ENCODE measurements at places on chromosomes 16 and 17.

- H3K4me1 ChIP-seq, result peaks cover 8% of the 10 kb centered on the region
- no peak overlapping the region for H3K27ac ChIP-seq
- H3K27me3 ChIP-seq, result no peaks in the 10 kb centered on the region
- H3K4me3 ChIP-seq, result no peak overlapping the region
- no peak for DNase-seq
Observed at GRCh38 chr16:88566158-88566557, 4.0 kb upstream of the ZC3H18 start.

DNA sequence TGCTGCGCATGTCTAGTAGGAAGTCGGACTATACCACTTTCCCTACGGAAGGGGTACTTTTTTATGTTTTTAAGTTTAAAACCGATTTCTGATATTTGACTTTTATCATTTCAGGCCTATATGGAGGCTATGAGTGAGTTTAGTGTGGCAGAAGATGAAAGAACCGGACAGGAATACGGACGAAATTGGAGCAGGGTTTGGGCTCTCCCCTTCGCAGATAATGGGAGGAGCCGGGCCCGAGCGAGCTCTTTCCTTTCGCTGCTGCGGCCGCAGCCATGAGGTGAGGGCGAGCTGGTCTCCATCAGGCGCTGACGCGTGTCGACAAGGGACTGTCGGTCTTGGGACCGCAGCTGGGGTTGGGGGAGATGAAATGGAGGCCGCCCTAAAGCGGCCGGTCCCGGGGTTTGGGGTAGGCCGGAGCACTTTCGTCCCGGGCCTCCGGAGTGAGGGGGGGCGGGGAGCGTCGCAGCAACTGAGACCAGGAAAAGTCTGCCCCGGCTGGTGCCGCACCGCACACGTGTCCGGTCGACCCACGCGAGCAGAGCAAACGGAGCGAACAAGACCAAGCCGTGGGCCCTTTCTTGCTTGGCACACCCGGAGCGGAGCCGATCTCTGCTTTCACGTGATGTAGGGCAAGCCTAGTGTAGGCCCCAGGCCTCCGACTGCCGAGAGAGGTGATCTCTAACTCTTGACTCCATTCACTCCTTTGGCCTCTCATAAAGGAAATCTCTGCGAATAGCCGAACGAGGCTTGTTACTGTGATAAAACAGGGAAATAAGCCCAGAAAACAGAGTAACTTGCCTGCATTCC, at the start of gene RPL19:
Gene RPL19 (plus strand): TSS at position 214 of the 810 bp plus-strand sequence. CDS start 62 bp downstream, at position 276.
- peak within 1 kb of the TSS; percentile 97 for H3K4me3 ChIP-seq
- DNase-seq, result peak; percentile 84
- H3K4me1 ChIP-seq, result peaks cover 31% of the 10 kb centered on the region
- H3K27ac ChIP-seq, result peak within 1 kb of the TSS; percentile 99
- peaks cover 26% of the 10 kb centered on the region for H3K36me3 ChIP-seq

GRCh38 chr17:82465023-82465603, 6.6 kb downstream of the NARF start:
- H3K27me3 ChIP-seq, result no peaks in the 10 kb centered on the region
- no peak for DNase-seq
- H3K36me3 ChIP-seq, result peaks cover 35% of the 10 kb centered on the region
- H3K4me3 ChIP-seq, result no peak overlapping the region
- no peak overlapping the region for H3K27ac ChIP-seq

DNA sequence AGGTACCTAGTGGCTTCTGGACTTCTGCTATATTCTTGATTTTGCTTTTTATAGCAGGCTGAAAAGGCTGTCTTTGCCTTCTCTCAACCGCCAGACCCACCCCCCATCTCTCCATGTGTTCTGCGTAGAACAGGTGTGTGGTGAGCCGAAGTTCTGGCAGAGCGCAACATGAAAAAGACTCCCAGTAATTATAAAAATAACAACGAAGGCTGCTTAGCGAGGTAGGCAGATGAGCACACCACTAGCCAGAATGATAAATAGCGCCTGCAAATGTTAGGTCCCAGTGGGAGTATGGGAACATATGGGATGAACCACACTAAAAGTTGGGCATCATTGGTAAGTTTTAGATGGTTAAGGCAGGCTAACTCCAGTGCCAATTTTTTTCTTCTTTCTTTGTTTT, 14.0 kb upstream of the RBFOX1 start:
- H3K36me3 ChIP-seq, result no peaks in the 10 kb centered on the region
- no peak overlapping the region for H3K4me3 ChIP-seq
- H3K27me3 ChIP-seq, result no peaks in the 10 kb centered on the region
- no peaks in the 10 kb centered on the region for H3K4me1 ChIP-seq
- H3K27ac ChIP-seq, result no peak overlapping the region
- no peak for DNase-seq

DNA sequence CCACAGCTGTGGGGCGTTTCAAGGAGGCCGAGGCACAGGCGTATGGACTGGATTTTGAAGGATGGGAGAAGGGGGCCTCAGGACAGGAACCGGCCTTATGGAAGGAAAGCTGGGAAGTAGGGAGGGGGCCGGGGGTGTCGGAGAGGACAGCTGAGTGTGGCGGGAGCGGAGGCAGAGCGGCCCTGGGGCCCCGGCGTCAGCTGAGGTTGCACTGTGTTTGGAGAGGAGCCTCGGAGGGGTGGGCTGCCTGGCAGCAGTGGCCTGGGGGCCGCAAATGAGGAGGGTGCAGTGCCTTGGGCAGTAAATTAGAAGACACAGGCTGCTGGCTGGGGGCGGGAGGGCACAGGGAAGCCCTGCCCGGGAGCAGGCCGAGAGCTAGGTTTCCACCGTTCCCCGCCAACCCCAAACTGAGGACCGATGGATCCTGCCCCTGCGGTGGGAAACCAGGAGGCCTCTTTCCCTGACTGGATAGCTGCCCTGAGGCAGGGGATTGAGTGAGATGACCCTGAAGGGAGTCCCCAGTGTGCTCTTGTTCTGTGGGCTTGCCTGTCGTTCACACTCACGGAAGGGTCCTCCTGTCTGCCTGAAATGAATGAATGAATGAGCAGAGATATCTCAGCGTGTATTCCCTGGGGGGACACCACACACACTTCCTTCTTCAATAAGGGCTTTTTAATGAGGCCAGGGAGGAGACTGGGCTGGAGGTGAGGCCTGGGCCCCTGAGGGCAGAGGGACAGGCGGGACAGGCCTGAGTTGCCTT, 18.4 kb downstream of the FOXJ1 start:
- H3K27ac ChIP-seq, result no peak overlapping the region
- no peaks in the 10 kb centered on the region for H3K36me3 ChIP-seq
- peaks cover 14% of the 10 kb centered on the region for H3K4me1 ChIP-seq
- H3K27me3 ChIP-seq, result peaks cover 2% of the 10 kb centered on the region

- peaks cover 9% of the 10 kb centered on the region for H3K36me3 ChIP-seq
- H3K27me3 ChIP-seq, result no peaks in the 10 kb centered on the region
- no peak for DNase-seq
- no peak overlapping the region for H3K4me3 ChIP-seq
Observed at GRCh38 chr17:63571632-63572310, 21.5 kb downstream of the DCAF7 start.

DNA sequence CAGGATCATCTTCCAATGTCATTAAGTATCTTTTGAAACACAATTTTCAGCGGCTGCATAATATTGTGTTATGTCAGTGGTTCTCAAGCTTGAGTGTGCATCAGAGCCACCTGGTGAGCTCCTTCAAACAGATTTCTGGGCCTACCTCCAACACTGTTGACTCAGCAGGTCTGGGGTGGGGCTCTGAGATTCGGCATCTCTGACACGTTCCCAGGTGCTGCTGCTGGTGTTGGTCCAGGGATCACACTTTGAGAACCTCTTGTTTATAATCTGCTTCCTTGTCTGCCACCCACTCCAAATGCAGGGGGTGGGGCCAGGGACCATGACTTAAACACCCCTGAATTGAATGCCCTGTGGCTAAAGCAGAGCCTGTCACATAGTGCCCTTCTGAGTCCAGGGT, 73.8 kb upstream of the HNF1B start:
- no peaks in the 10 kb centered on the region for H3K36me3 ChIP-seq
- H3K4me1 ChIP-seq, result peaks cover 13% of the 10 kb centered on the region
- no peak overlapping the region for H3K4me3 ChIP-seq

GRCh38 chr17:28711723-28712031, at the start of gene PROCA1:
Gene PROCA1 (minus strand): TSS chr17:28711888. CDS start chr17:28711660, 228 bp downstream.
- H3K36me3 ChIP-seq, result no peaks in the 10 kb centered on the region
- H3K4me1 ChIP-seq, result peaks cover 10% of the 10 kb centered on the region
- H3K27ac ChIP-seq, result peak within 1 kb of the TSS; percentile 95
- peak within 1 kb of the TSS; percentile 94 for H3K4me3 ChIP-seq

DNA sequence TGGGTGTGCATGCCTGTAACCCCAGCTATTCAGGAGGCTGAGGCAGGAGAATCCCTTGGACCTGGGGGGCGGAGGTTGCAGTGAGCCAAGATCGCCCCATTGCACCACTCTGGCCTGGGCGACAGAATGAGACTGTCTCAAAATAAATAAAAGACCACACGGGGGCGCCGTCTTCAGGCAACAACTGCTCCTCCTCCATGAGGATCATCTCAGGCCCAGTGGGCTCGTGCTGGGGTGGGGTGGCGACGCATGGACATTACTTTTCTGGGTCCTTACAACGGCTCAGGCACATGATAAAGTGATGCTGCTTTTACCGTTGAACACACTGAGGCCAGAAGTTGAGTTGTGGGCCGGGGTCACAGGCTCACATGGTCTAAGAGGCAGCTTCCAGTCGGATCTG, 56.2 kb downstream of the PRMT7 start:
- peak overlapping the region; percentile 90 for H3K27ac ChIP-seq
- H3K4me1 ChIP-seq, result peaks cover 47% of the 10 kb centered on the region
- no peak for DNase-seq
- no peaks in the 10 kb centered on the region for H3K27me3 ChIP-seq

DNA sequence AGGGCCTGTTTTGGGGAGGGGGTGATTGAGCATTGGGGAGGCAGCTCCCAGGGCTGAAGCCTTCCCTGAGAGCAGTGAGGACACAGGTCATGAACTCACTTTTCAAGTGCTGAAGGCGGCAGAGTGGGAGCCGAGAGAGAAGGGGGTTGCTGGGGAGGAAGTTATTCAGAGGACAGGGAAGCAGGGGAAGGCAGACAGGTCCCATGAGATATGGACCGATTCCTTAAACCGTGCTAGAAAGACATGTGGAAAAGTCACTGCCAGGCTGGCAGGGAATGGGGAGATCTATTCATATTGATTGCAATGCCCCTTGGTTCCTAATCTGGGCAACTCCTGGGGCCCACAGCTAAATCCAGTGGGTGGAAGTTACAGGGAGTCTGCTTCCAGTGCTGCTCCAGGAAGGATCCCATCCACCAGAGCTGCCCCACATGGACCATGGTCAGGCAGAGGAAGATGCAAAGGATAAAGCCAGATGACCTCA, 1.1 kb downstream of the CCL4 start:
- no peak for DNase-seq
- peaks cover 15% of the 10 kb centered on the region for H3K27me3 ChIP-seq
- H3K27ac ChIP-seq, result no peak overlapping the region

GRCh38 chr16:10312784-10313724, 72.8 kb upstream of the ATF7IP2 start:
- H3K36me3 ChIP-seq, result no peaks in the 10 kb centered on the region
- peaks cover 16% of the 10 kb centered on the region for H3K4me1 ChIP-seq
- H3K27me3 ChIP-seq, result no peaks in the 10 kb centered on the region
- no peak for DNase-seq

DNA sequence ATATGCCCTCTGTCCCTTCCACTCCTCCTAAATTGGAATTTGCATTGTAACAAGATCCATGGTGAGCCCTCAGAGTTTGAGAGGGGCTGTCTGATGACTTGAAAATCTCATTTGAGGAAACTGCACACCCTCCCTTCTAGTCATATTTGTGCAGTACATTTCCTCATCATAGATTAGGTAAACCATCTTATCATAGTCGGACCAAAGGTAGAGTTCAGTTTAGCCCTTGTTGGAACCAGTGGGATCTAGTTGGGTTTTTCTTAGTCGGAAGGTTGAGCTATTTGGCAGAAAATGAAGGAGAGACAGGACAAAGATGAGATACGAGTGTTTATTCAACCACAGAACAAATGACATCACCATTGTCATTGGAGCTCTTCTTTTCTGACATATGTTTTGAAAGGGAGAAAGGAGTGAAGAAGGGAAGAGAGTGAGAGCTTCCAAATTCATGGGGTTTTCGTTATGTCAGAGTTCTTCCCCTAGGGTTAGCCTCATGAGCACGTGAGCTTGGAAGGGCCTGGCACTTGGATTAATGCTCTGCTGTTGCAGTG, 15.8 kb upstream of the KRT20 start:
- no peaks in the 10 kb centered on the region for H3K36me3 ChIP-seq
- H3K27ac ChIP-seq, result no peak overlapping the region
- H3K4me1 ChIP-seq, result peaks cover 4% of the 10 kb centered on the region

DNA sequence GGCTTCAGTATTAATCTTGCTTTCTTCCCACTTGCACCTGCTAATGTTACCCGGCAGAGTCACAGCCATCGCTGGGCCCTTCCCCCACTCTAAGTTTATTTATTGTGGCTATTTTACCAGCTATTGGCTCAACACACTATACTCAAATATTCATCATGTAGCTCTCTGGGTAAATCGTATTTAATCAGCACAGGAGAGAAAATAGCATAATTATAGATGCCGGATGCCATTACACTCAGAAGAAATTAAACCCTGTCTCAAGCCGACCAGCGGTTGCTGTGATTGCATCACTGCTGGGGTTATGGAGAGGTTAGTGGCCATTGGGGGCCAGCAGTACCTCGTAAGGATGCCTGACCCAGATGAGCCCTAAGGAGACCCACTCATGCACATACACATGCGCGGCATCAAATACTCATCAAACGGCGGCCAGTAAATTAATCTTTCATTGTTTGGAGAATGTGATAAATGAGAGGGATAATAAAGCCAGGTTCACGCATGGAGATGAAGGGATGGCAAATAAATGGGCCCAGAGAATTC, 269.5 kb upstream of the ZFHX3 start:
- no peaks in the 10 kb centered on the region for H3K36me3 ChIP-seq
- H3K4me1 ChIP-seq, result peaks cover 7% of the 10 kb centered on the region
- H3K27ac ChIP-seq, result no peak overlapping the region
- DNase-seq, result no peak

DNA sequence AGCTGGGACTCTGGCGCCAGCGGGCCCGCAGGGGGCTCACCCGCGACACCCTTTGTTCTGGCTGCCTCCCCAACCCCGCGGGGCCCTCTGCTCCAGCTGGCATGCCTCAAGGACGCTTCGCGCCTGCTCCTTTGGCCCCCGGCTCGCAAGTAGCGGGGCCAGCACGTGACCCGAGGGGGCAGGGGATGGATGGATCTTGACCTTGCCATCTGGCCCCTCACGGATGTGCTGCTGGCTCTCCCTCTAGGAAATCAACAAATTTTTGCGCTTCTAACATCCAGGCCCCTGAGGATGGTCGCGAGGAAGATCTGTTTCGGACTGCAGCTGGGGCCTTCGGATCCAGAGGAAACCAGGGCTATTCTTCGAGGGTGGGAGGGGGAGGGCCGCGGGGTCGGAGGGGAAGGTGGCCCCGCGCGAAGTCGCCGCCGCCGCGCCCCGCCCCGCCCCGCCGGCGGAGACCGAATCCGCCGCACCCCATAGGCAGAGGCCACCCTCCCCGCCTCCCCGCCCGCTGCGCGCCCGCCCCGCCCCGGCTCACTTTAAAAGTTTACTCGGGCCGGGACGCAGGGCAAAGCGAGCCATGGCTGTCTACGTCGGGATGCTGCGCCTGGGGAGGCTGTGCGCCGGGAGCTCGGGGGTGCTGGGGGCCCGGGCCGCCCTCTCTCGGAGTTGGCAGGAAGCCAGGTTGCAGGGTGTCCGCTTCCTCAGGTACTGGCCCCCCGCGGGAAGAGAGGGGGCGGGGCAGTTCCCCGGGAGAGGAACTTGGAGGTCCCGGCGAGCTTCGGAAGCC, at the start of gene ACSF2:
Gene ACSF2 (plus strand): TSS at position 537 of the 790 bp plus-strand sequence. CDS start 44 bp downstream, at position 581.
- peak within 1 kb of the TSS; percentile 91 for H3K4me3 ChIP-seq
- H3K27ac ChIP-seq, result peak within 1 kb of the TSS; percentile 74
- peaks cover 28% of the 10 kb centered on the region for H3K4me1 ChIP-seq
- peak; percentile 61 for DNase-seq
- no peaks in the 10 kb centered on the region for H3K27me3 ChIP-seq

- peaks cover 12% of the 10 kb centered on the region for H3K4me1 ChIP-seq
- no peaks in the 10 kb centered on the region for H3K27me3 ChIP-seq
- H3K4me3 ChIP-seq, result no peak overlapping the region
- no peak for DNase-seq
- H3K27ac ChIP-seq, result no peak overlapping the region
- peaks cover 7% of the 10 kb centered on the region for H3K36me3 ChIP-seq
Observed at GRCh38 chr16:84120023-84120422, 3.3 kb upstream of the MBTPS1 start.
